ENCODE measurements at places on chromosomes 11 and 22.
A peak's percentile ranks its signal among the peaks of the same experiment; 100 is the strongest.

- no peak for DNase-seq
Measured at GRCh38 chr11:90908074-90908473, 685.2 kb upstream of the CHORDC1 start.

GRCh38 chr22:36552289-36552688, 23.3 kb upstream of the EIF3D start:
- DNase-seq: peak; percentile 49

DNA sequence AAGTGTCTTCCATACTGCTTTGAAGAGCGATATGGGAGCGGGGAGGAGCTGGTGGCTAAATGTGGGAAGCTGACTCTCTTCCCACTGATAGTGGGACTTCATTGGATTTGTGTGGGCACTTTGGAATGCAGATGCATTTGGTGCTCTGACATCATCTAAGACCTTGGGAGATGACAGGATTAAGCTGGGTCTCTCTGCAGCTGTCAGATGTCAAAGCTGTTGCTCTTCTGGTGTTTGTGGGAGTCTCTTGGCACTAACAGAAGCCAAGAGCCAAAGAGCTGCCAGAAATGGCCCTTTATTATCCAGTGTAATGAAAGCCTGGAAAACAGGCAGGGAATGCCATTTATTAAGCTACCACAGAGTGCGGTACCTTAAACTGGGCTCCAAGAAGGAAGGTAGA, 20.6 kb downstream of the GRAMD1B start:
- DNase-seq: no peak

GRCh38 chr11:57081356-57081755, 92.6 kb downstream of the OR5AK2 start:
- DNase-seq: no peak

DNA sequence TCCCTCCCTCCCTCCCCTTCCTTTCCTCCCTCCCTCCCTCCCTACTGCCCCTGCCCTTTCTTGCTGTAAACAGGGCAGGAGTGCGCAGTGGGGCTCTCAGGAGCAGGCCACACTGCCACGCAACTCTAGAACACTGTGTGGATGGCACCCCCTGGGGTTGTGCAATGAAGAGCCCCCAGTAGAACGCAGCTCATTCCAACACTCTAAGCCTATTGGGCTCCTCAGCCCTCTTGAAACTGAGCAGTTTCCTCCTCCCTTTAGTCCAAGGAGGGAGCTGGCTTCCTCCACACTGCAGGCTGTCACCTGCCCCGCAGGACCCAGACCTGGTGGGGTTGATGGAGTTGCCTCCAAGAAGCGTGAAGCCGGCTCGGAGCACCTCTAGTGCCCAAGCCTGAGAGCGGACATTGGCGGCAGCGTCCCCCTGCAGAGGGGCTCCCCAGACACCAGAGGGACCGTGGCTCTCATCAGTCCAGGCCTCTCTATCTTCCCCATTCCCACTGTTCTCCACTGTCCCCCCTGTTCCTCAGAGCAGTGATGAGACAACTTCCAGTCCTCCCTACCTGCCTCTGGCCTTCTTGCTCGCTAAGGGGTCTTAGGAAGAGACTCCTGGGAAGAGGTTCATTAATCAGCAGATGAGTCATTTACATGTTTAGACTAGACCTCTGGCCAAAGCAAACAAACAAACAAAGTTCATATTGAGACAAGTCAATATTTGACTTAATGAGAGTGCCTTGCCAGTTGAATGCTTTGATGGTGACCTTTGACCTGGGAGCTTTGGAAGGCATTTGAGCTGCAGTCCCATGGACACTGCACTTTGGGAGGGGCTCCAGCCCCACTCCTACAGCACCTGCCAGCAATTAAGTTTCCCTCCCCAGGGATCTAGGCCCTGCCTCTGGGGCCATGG, 64.0 kb downstream of the RPUSD4 start:
- DNase-seq: no peak

DNA sequence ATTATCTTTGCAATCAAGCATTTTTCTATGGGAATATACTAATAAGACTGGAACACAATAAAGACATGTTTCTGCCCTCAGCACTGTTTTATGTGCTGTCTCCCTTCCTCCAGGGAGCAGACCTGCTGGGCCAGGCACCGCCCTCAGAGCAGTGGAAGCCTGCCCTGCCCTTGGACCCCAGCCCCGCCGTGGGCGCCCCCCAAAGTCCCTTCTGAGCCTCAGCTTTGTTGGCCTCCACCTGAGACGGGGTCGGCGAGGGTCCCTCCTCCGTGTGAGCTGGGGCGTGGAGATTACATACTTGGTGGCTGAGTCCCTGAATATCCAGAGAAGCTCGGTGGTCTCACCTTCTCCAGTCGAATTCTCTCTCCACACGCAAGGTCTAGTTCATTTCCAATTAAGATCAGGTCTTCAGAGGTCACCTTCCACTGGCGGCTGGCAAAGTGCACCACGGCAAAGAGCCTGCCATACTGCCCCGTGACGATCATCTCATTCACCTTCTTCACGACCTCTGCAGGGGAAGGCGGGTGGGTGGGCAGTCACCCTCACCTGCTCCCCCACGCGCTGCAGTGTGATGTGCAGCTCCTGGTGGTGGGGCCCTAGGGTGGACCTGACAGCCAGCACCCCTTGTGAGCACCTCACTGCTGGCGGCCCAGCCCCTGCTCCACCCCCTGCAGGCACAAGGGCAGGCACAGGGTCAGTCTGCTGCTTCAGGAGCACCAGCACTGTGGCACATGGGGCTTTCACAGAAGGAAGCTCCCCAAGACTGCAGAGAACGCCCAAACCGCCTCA, 7.3 kb downstream of the MRPL21 start:
- no peak for DNase-seq

DNA sequence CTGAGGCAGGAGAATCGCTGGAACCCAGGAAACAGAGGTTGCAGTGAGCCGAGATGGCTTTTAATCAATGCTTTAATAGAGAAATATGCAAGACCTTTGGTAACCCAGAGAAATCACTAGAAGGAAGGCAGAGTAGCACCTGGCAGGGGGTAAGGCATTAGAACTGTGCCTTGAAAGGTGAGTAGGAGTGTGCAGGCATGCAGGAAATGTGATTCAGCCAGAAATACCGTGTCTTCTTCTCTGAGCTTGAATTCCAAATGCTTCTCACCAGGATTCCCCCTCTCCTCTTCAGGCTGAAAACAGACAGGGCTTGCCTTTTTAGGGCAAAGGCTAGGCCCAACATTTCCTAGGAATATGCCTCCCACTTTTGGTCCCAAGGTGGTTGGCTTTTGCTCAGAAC, 51.0 kb downstream of the OR4D9 start:
- no peak for DNase-seq

DNA sequence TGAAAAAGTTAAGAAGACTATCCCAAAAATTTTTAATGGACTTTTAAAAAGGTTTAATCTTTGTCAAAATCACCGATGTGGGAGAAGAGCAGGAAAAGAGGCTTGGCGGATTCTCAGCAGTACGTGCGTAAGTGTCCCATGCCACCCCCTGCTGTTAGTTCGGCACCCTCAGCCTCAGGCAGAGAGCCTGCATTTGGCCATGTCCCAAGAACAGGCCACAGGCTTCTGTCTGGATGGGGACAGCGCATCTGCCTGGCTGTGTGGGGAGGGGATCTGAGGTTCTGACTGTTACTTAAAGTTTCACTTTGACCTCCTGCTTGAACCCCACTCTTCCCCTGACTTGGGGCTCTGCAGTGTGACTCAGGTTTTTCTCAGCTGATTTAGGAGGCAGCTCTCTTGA, 35.3 kb downstream of the EXT2 start:
- no peak for DNase-seq

GRCh38 chr11:118856314-118856713, 27.4 kb upstream of the CXCR5 start:
- peak; percentile 29 for DNase-seq

DNA sequence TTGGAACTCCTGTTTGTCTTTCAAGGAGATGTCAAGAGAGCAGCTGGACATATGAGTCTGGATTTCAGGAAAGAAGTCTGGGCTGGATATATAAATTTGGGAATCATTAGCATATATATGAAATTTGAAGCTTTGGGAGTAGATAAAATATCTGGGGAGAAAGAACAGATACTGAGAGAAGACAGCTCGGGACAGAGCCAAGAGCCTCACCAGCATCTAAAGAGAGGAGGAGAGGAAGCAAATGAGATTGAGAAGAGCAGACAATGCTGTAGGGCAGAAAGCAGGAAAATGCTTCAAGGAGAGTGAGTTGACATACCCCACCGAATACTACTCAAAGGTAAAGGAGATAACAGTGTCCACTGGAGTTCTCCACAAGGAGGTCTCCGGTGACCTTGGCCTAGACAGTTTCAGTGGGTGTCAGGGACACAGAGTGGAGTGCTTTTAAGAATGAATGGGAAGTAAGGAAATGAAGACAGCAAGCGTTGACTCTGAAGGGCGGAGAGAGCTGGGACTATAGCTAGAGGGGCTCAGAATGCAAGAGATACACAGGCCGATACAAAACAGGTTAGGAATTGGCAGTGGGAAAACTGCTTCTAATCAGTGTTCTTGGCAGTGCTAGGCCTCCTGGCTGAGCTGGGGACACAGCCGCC, 862 bp downstream of the APBB1 start:
- DNase-seq: no peak

DNA sequence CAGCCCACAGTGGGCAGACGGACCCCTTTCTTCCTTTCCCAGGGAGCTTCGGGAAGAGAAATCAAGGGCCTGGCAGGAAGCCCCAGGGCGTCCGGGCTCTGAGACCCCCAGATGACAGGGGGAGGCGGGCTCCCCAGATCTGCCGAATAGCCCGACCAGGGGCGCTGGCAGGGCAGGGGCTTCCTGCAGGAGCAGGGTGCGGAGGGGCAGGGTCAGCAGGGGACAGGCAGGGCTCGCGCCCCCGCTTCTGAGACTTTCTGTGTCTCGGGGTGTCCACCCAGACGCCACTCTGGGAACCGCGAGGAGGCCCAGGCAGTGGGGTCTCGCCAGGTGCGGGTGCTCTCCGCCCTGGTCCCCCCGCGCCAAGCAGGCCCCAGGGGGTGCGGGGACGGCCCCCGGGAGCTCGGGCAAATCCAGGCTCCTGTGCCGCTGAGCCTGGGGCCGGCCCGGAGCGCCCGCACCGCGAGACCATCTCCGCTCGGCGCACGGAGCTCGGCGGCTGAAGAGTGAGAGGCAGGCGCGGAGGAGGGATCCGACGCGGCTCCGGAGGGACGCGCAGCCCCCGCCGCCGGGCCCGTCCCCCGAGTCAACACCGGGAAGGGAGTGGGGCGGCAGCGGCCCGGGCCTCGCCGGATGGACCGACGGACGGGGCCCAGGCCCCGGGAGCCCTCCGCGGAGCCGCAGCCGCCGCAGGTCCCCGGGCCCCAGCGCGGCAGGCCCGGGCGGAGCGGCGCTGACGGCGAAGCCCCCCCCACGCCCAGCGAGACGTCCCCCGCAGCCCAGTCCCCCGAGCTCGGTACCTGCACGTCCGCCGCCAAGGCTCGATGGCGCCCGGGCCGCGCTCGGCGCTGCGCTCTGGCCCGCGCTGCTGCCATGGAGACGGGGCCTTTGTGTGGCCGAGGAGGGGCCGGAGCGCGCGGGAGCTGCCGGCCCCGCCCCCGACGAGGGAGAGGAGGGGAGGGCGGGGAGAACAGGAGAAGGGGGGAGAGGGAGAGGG, at the start of gene PLXNB2:
PLXNB2 (minus strand) TSS at position 894 of the 997 bp plus-strand sequence. CDS start 17,062 bp downstream, outside the sequence.
- peak; percentile 95 for DNase-seq

DNA sequence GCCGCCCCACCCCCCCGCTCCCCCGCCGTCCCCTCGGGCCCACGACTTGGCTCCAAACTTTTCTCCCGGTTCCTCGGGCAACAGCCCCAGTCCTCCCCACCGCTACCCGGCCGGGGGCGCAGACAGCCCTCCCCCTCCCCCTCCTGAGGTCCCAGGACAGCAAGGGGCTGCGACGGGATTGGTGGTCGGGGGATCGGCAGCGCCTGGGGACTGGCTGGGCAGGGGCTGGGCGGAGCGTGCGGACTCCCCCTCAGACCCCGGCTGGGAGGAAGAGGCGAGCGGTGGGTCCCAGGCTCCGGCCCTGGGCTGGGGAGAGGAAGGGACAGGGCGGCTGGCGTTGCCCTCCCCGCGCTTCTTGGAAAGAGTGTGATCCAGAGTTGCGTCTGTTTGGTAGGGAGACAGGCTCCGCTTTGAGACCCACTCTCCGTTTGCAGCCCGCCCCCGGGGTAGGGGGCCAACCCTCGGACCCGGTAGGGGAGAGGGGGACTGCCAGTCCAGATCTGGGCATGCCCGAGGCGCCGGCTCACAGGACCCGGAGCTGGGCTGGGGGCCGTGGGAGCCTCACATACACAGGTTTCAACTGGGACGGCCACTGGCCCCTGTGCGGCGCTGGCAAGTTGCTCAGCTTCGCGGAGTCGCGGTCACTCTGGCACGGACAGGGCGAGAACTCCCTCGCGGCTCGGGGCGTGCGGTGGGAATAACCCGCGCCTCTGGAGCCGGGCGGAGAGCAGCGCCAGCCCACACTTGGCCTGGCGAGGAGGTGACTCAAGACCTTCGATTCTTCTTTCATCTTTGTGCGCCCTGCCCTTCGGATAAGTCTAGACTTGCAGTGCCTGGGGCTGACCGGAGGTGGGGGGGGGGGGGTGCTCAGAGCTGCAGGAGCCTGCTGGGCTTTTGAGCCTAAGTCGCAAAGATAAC, 999 bp downstream of the TSKU start:
- no peak for DNase-seq

Measured in GM20000 (cell line).